ENCODE measurements at places on chromosomes 6 and 20. TPM values are rescaled to one million over a fixed set of nuclear protein-coding genes. Genes with fewer than 3 reads are reported as not detected.
A peak's percentile ranks its signal among the peaks of the same experiment; 100 is the strongest.

TMEM217 gene
- 0.34 TPM for total RNA-seq

- no peak for DNase-seq
Observed at GRCh38 chr20:328027-328974, 2.9 kb downstream of the SOX12 start.

TRERF1 gene
- total RNA-seq: 12.9 TPM

GRCh38 chr20:40778894-40779496 lies 90.0 kb upstream of the MAFB start:
- DNase-seq: peak; percentile 59

DNA sequence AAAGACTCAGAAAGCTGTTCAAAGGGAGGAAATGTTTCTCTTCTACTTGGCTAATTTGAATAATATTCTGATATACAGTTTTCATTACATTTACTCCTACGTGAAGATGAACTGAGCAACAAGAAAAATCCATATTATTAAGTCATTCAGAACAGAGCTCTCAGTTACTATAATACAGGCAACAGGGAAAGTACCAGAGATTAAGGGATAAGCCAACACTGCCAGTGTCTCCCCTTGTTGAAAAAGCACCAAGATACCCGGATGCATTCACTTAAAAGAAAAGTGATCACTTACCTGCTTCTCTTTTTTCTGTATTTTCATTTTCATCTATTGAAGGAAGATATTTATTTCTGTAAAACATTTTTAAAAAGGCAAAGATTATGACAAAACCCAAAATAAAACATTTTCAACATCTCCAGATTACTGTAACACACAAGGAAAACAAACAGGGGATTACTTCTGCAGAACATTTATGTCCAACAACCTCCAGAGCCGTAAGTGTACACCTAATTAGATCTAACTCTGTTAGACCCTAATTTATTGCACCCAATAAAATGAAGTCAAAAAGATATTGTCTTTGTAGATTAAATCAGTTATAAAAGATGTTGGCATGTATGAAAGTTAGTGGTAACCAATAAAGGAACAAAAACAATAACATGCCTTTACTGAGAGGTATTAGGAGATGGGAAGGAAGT lies 67.0 kb downstream of the CHD6 start:
- DNase-seq: no peak

ENPP3 gene
- 1.3 TPM for total RNA-seq

ID4 gene
- total RNA-seq: 2.5 TPM

CCDC170 gene
- total RNA-seq: not detected

DCDC2 gene
- not detected for total RNA-seq

- peak; percentile 5 for DNase-seq
Observed at GRCh38 chr20:1844325-1845162, 50.7 kb upstream of the SIRPA start.

DNA sequence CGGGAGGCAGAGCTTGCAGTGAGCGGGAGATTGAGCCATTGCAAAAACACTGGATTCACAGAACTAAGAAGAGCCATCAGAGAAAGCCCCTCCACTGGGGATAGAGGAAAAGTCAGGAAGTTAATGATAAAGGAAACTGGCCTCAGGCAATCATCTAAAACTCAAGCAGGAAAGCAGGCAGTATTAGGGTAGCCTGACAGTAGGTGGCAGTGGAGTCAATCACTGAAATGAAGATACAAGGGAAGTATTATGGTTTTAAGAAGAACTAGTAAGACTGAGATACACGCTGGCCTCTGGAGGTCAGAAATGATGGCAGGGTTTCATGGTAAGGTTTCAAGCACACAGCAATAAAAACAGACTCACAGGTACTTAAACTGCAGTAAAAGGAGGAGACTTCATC lies 578.3 kb downstream of the HACE1 start:
- DNase-seq: peak; percentile 4

- DNase-seq: no peak
Observed at GRCh38 chr6:47509937-47510336, 32.3 kb downstream of the CD2AP start.

JPH2 gene
- not detected for total RNA-seq

C6orf58 gene
- total RNA-seq: not detected

DNA sequence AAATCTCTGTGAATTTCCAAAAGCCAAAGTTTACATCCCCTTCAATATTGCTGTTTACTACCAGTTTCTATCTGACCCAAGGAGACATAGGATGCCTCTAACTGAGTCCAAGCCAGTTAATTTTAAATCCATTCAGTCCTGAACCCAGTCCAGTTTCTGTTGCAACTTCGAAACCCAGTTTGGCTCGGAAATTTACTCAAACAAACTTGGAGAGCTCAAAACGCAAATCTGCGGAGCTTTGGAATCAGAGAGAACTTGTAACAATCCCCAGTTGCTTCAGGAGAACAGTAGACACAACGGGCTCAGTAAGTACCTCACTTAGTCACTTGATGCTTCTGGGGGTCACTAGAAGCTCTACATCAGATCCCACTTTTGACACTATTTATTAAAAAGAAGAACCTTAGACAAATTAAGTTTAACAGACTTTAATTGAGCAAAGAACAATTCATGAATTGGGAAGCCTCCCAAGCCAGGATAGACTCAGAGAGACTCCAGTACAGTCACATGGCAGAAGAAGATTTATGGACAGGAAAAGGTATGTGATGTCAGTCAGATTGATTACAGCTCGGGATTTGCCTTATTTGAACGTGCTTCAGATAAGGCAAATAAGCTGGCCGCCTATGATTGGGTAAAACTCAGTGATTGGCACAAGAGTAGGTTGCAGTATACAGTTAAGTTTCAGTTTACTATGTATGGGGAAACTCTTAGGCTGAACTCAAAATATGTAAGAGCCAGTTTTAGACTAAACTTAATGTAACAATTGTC lies 118.0 kb downstream of the RFPL4B start:
- DNase-seq: no peak

- DNase-seq: no peak
Observed at GRCh38 chr20:40481743-40482458, 207.1 kb downstream of the MAFB start.

GRCh38 chr6:140107216-140107615 lies 732.8 kb upstream of the CITED2 start:
- DNase-seq: no peak

DNA sequence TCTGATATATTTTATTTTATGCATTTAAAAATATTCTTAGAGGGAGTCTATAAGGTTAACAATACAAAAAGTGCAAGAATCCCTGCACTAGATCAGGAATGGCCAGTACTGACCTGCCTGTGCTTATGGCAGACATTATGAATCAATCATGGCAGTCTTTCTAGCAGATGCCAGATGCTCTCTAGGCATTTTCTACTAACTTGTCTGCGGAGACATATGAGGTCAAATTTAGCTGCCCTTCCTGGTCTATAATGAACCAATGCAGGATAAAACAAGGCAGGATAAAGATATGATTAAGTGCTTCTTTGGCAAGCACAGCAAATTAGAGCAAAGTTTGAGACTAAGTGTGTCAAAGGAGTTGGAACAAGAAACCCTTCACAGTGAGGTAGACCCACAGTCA lies 46.6 kb upstream of the RNF24 start:
- DNase-seq: no peak

- DNase-seq: no peak
Observed at GRCh38 chr6:45076217-45076930, 251.8 kb upstream of the RUNX2 start.

ACTL10 gene
- total RNA-seq: 5.1 TPM

GRCh38 chr20:12511499-12511898 lies 497.3 kb upstream of the SPTLC3 start:
- DNase-seq: no peak

DNA sequence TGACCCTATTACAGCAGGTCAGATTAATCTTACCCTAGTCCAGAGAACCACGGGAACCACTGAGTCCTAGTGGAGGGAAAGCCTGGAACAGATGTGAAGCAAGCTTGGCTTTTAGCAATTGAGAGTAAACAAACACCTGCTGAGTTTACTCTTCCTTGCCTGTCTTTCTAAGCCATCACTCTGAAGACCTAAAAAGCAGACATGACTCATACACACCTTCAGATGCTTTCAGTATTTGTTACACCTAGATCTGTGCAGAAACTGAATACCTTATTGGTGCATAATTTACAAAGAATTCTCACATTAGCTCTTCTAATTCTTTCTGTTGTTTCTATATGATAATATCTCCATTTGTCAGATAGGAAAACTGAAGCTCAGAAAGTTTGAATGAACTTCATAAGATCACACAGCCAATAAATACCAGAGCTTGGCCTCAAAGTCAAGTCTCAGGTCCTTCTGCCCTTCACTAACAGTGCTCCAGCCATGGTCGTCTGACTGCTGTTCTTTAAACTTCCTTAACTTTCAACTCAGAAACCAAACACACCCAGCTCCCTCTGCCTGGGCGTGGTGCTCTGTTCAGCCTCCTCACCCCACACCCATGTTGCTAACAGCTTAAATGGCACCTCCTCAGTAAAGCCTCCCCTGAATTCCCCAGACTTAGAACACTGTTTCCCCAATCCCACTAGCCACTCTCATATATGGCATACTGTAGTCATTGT lies 8.6 kb upstream of the GABBR1 start:
- no peak for DNase-seq

DNA sequence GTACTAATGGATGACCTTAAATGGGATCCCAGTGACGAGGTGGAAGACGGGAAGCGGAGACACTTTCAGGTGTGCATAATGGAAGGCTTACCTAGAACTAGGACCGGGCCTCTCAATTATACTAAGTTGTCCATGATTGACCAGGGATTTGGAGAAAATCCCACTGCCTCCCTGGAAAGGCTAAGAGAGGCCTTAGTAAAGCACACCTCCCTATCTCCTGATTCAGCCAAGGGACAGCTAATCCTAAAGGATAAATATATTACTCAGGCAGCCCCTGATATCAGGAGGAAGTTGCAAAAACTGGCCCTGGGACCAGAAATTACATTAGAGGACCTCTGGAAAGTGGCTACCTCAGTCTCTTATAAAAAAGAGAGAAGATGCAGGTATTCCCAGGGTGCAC lies 93.2 kb downstream of the JARID2 start:
- no peak for DNase-seq

DNA sequence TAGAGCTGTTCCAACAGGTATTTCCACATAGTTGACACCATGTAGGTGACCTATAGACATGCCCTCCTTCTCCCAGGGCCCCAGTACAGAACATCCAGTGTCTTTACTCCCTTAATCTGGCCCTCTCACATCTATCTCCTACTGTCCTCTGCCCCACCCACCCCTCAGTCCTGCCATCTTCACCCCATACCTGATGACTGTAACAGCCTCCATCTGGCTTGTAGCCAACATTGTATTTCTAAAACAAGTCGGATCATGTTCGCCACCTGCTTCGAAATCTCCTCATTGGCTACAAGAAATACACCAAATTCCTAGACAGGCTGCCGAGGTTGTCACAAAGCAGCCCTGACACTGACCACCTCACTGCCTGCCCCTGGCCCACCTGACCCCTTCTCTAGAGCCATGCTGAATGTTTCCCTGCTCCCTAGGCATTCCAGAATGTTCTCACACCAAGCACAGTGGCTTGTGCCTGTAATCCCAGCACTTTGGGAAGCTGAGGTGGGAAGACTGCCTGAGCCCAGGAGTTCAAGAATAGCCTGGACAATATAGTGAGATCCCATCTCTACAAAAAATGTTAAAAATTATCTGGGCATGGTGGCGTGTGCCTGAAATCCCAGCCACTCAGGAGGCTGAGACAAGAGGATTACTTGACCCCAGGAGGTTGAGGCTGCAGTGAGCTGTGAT lies 6.0 kb downstream of the ZC3H12D start:
- no peak for DNase-seq

- no peak for DNase-seq
Observed at GRCh38 chr20:61885759-61886715, 179.6 kb downstream of the TAF4 start.

DNA sequence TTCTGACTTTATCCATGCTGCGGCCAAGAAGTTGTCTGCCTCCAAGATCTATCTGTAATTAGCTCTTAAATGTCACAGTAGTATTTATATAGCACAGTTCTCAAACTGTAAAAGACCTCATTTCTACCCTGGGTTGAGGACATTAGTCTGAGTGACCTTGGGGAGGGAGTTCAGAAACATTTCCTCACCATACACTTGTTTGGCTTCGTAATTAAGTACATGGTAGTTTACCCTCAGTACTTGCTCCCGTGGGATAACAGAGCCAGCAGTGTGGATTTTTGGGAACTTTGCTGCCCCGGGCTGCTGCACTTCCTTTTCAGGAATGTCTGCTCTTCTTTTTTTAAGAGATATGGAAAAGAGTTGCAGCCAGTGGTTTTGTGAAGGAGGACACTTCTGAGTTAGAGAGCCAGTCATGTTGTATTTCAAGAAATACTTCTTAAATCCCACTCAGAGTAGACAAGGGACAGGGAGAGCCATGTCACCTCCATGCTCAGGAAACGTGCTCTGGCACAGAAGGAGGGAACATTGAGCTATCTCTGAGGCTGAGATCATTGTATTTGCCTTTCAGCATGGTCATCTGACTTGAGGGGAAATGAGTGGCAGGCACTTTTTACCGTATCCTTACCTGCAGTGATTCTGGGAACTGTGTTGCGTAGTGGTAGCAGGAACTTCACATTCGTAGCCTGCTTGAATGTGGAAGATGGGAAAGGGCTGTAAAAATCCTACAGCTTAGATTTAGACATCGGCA lies 33.6 kb downstream of the RPRD1B start:
- DNase-seq: no peak

DUSP15 gene
- total RNA-seq: 0.61 TPM

POLR3F gene
- total RNA-seq: 10.9 TPM

DNA sequence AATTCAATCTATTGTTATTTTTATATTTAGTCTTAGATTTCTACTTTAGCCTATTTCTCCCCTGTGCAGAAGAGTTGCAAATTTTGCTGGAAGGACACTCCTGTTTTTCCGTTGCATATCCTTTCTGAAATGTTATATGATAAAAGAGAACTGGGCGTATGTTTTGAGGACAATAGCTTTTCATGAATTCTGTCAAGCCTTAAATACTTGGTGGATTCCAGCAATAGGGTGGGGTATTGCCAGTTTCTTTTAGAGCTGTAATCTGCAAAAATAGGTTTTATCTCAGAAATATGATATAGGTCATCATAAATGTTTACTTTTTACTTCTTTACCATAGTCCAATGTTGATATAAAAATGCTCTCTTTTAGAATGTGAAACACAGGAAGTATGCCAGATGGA lies 42.0 kb downstream of the VTA1 start:
- no peak for DNase-seq

GRCh38 chr20:31840906-31841816 lies 4.2 kb downstream of the FOXS1 start:
- no peak for DNase-seq

DNA sequence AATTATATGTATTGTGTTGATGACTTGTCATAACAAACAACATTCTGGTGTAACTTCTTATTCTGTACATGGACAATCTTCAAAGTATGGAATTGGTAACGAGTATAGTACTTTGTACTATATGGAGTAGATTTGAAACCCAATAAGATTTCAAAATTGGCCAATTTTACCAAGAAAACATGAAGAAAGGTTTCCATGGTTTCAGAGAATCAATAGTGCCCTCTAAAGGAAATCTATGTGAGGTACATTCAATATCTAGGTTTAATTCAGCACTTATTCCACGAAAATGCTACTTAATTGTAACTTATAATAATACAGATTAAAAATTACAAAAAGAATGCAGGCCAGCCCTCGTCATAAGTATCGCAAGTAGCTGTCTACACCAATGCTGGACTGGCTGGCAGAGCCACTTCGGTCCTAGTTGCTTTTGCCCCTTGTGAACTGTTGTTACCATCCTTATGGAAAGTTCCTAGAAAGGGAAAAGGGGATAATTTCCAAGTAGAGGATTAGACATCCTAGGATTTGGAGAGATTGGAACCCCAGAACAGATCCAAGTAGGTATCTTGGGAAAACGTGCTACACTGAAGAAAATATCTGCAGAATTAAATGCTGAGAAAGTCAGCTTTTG lies 70.9 kb downstream of the LCA5 start:
- DNase-seq: peak; percentile 4

- peak; percentile 8 for DNase-seq
Observed at GRCh38 chr6:3433005-3433404, 23.8 kb downstream of the SLC22A23 start.

All from OCI-LY7 (cell line).